ENCODE measurements at places on chromosomes 1 and 21.

GRCh38 chr1:55423376-55423775 is 208.2 kb upstream of the USP24 start:
- no peak for DNase-seq

- no peak for DNase-seq
Observed at GRCh38 chr21:37758982-37759381, 157.3 kb downstream of the KCNJ6 start.

GRCh38 chr1:53938136-53938830 is 7.2 kb downstream of the IFT25 start:
- DNase-seq: no peak

DNA sequence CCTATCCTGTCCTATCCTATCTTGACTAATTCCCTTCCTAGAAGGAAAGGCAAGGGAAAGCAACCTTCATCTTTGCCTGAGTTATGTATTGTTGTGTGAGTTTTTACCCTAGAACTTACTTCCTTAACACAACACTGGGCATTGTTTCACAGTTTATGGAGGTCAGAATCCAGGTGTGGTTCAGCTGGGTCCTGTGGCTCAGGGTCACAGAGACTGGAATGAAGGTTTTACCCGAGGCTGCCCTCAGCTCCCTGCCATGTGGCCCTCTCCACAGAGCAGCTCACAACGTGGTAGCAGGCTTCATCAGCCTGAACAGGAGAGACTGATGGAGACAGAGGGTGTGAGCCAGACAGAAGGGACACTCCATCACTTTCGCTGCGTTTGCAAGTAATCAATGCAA is 140.5 kb downstream of the FCRL5 start:
- no peak for DNase-seq

GRCh38 chr1:18012686-18013085 is 94.9 kb upstream of the IGSF21 start:
- DNase-seq: no peak

GRCh38 chr1:50979937-50980336 is 9.9 kb downstream of the CDKN2C start:
- no peak for DNase-seq

DNA sequence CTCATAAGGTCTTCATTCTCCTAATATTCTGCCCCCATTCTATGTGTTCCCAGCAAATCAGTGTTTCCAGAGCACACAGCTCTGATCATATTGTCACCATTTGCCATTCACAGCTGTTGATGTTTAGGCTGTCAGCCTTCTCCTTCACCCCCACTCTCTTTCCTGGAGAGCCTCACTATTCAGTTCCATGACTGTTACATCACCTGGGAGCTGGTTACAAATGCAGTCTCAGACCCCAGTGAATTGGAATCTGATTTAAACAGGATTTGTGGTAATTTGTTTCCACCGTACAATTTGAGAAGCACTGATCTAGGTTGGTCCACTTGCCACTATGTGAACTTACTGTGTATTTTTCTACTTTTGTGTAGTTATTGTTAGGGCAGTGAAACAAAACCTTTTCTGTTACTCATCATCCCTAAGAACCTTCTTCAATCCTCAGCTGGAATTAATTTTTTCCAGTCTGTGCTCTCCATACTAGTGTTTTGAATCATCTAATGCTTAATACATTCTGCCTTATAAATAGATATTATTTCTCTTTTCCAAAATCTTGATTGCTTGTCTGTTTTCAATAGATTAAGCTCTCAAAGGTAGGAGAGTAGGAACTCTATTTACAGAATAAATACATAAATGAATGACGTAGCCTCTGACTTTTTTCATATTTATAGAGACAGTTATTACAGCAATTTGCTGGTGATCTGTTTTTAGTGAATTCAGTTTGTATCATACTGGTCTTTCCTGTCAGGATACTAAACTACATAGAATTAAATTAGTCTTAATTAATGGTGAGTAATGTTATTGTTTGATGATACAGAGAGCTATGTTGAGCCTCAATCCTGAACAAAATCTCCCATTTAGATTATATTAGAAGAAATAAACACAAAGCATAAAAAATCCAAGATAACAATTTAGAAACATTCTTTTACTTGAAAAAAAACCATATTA is 8.1 kb downstream of the SNX7 start:
- DNase-seq: no peak

DNA sequence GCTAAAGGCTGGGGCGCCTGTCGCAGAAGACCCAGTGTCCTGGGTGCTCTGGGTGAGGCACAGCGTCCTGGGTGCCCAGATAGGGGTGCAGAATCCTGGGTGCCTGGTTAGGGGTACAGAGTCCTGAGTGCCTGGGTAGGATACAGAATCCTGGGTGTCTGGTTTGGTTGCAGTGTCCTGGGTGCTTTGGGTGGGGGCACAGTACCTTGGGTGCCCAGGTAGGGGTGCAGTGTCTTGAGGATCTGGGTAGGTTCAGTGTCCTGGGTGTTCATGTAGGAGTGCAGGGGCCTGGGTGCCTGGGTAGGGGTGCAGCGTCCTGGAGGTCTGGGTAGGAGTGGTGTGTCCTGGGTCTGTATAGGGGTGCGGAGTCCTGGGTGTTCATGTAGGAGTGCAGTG is 178.7 kb downstream of the CAMTA1 start:
- DNase-seq: no peak

DNA sequence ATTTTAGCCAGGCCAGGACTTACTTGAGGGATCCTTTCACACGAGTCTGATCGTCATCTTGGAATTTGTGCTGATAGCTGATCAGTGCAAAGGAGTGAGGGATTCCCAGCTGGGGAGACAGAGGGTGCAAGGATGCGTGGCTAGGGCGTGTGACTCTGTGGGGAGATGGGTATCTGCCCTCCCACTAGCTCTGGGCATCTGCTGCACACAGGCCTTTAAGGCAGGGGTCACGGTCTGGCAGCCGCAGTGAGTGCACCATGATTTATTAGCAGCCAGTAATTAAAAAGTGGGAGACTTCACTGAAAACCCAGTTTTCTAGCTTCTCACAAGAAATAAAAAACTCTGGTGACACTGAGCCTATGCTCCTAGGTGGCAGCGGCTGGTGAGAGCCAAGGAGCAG is 20.4 kb downstream of the THAP3 start:
- no peak for DNase-seq

GRCh38 chr1:98325646-98326440 is 335.7 kb upstream of the SNX7 start:
- no peak for DNase-seq

DNA sequence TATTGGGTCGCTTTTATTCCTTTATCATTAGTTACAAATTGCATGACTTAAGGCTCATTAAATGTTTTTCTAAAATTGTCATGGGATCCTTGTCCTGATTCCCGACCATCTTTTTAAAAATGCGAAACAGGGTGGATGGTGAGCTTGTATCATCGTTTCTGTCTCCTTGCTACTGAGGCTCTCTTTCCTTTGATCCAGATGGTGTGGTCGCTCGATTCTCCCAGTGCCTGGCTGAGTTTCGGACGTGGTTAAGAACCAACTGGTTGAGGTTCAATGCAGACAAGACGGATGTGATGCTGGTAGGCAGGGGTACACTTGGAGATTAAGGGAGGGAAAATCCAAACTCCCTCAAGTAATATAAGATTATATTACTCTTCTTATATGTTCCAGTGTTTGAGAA is 1.2 kb downstream of the MIER1 start:
- no peak for DNase-seq

GRCh38 chr1:219121679-219122078 is 52.0 kb upstream of the LYPLAL1 start:
- DNase-seq: no peak

DNA sequence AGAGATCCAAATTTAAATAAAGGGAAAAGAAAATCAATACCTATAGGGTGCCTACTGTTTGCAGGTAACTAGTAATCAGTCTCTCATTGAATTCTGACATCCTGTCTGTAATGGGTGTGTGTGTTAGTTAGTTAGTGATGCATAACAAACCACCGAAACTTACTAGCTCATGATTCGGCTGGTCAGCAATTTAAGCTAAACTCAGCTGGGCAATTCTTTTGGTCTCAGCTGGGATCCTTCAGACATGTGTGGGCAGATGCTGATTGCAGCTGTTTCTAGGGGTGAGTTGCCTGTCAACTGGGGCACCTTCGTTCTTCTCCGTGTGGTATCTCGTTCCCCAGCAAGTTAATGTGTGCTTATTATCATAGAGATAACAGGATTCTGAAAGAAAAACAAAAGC is 40.2 kb upstream of the ZNF124 start:
- DNase-seq: no peak

DNA sequence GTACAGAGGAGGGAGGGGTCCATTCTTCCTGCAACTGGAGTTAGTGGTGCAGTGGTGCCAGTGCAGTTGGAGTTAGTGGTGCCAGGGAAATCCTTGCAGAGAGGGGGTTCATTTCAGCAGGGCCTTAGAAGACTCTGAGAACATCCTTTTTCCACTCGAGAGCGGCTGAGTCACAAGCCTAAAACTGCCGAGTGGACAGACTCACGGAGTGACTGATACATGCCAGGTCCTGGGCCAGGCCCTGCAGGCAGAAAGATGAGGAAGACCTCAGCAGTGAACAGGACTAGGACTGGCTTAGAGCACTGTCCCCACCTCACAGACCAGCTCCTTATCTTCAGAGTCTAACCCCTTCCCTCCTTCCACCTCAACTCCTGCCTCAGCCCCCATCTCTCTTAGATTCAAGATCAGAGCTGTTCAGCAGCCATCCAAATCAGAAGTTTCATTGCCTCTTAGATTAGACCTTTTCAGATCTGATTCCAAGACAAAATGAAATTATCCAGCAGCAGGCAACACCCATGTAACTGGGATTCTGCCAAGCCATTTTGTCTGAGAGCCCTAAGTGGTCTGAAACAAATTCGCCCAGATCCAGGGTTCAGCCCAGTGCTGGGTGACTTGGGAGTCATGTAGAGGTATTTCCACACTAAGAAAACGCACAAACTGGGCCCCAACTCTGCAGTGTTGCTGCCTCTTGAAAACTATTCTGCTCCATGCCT is 12.7 kb upstream of the IKBKE start:
- DNase-seq: no peak

- DNase-seq: no peak
Observed at GRCh38 chr1:187513190-187513589, 684.4 kb downstream of the PLA2G4A start.

DNA sequence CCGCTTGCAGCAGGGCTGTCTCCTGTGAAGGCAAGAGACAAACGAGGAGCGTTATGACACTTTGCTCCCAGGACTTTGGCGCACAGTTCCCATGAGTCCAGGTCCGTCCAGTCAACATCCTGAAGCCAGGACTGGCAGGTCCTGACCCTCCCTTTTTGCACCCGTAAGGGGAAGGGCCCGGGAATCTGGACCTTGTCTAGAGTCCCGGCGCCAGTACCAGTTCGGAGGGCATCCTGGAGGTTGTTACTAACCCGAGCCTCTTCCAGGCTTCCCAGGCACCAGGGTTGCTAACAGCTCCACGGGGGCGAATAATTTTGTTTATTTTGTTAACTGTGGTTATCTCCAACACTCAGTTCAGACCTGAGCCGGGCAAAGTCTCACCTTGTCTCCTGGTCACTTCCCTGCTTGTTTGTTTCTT is 682 bp upstream of the RWDD3 start:
- no peak for DNase-seq

DNA sequence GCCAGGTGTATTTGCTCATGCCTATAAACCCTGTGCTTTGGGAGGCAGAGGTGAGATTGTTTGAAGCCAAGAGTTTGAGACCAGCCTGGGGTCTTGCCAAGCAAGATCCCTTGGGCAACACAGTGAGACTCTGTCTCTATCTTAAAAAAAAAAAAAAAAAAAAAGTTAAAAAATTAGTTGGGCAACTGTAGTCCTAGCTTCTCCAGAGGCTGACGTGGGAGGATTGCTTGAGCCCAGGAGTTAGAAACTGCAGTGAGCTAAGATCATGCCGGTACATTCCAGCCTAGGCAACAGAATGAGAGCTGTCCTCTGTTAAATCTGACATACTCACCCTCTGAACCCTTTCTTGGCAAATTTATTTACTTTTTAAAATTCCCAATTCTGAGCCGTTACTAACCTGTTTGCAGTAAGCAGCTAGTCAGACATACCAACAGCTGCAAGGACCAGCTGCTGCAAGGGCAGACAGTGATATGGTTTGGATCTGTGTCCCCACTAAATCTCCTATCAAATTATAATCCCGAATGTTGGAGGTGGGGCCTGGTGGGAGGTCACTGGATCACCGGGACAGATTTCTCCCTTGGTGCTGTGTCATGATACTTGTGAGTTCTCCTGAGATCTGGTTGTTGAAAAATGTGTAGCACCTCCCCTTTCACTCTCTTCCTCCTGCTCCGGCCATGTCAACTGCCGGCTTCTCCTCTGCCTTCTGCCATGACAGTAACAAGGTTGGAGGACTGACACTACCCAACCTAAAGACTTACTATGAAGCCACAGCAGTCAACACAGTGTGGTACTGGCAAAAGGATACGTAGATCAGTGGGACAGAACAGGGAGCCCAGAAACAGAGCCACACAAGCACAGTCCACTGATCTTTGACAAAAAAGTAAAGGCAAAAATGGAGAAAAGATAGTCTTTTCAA is 10.6 kb downstream of the PARP1 start:
- no peak for DNase-seq

- peak; percentile 73 for DNase-seq
Observed at GRCh38 chr1:41919764-41920397, 1.2 kb upstream of the HIVEP3 start.

DNA sequence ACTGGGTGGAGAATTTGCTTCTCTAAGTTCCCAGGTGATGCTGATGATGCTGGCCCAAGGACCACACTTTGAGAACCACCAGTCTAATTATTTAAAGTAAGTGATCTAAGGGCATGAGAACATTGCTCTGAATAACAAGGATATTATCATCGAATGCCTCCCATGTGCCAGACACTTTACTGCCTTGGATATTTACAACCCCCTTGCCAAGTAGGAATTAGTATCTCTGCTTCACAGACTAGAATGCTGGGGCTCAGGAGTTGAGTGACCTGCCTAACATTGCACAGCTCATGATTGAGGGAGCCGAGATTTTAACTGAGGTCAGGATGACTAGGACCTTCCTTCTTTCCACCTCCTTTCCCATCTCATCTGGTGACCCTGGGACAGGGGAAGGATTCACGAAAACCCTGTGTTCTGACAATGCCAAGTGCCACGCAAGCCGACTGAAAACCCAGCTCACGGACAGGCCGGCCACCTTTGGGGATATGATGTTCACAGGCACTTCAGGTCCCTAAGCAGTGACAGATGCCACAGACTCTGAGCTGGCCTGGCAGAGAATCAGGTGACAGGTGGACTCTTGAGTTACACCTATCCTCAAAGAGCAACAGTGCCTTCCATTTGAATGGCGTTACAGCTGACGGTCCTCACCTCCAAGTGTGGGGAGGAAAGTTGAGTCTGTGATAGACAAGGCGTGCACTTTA is 230.7 kb downstream of the TOMM20 start:
- DNase-seq: no peak

DNA sequence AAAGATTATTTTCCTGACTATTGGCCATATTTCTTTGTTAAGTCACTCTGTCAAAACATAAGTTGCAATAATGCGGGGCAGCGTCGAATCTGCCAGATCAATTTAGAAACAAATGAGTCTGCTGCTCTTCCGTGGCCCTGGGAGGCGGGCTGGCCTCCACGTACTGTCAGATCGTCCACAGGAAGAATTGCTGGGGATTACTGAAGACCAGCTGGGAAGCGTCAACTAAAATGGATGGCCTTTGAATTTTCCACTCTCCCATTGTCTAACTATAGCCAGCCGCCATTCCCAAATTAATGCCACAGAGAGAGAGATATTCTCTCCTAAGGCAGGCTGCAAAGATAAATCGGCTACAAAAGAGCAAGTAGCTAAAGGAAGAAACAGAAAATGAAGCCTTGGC is 560.2 kb downstream of the SMYD3 start:
- no peak for DNase-seq

- no peak for DNase-seq
Observed at GRCh38 chr1:37793773-37794371, at the start of gene MANEAL. MANEAL (plus strand) TSS chr1:37793847; CDS start chr1:37794183, 336 bp downstream.

GRCh38 chr1:77370583-77371306 is 88.9 kb downstream of the AK5 start:
- DNase-seq: no peak

GRCh38 chr1:201709564-201710295 is 119.2 kb upstream of the IPO9 start:
- peak; percentile 28 for DNase-seq

Measured in CD4-positive, CD25-positive, alpha-beta regulatory T cell (primary cell).